ENCODE measurements at places on chromosomes 5 and 9.

- DNase-seq: no peak
These were observed 238.0 kb downstream of the TRIM32 start for GRCh38 chr9:116925121-116925520.

DNA sequence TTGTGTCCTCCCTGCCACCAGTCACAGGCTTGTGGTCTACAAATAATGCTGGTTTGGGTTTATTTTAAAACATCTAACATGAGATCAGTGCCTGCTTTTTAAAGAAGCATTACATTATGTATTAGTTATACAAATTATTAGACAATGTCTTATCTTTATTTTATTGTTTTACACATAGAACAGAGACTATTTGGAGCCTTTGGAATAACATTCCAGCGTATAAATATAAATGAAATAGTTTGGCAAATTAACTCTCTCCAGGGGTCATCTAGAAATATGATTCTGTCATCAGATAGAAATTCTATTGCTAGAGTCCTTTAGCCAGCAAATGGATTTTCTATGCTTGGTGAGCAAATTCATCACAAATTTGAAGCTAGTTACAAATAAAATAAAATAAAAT is 22.4 kb downstream of the MAP1B start:
- DNase-seq: no peak

- no peak for DNase-seq
These were observed 10.0 kb upstream of the BOD1 start for GRCh38 chr5:173626505-173626820.

DNA sequence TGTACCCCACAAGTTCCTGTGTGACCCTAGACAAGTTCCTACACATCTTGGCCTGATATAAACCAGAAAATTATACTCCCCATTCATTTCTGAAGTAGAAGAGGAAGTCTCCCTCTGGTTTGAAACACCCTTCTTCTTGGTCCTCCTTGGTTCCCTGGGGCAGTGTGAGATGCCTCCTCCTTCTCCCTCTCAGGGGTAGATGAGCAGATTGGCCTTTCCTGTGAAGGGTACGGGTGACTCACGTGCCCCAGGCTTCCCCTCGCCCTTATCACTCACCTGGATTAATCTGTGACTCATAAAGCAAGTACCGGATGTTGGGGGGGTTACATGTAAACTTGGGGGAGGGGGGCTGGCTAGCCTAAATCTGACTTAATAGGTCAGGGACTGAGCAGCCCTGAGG is 11.1 kb upstream of the AQP3 start:
- no peak for DNase-seq

DNA sequence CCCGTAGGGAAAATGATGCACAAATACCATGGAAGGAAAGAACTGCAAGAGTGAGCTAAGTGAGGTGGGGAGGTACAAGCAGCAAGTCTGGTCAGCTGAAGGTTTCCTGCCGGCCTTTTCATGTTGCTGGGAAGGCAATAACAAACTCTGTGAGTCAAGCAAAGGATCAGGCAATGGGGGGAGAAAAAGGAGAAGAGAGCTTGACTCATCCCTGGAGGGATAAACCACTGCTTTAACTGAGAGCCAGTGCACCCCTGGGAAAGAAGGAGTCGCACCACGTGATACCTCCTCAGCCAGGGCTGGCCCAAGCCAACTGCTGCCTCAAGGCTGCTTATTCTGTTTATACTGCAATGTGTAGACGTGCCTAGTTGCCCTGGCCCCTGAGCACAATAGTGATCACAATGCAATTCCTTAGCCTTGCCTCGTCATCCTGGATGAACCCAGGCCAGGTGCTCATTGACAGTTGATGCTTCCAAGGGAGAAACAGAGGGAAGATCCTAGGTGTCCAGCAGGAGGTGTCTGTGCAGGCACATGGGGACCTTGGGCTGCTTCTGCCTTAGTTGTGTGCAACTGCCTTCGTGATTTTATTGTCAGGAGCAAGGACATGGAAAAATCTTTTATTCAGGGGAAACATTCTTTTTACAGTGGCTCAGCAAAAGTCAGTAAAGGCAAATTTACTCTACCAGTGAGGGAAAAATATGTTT is 203.0 kb upstream of the TUT7 start:
- DNase-seq: no peak

GRCh38 chr5:15577132-15577531 is 77.2 kb downstream of the FBXL7 start:
- DNase-seq: no peak

DNA sequence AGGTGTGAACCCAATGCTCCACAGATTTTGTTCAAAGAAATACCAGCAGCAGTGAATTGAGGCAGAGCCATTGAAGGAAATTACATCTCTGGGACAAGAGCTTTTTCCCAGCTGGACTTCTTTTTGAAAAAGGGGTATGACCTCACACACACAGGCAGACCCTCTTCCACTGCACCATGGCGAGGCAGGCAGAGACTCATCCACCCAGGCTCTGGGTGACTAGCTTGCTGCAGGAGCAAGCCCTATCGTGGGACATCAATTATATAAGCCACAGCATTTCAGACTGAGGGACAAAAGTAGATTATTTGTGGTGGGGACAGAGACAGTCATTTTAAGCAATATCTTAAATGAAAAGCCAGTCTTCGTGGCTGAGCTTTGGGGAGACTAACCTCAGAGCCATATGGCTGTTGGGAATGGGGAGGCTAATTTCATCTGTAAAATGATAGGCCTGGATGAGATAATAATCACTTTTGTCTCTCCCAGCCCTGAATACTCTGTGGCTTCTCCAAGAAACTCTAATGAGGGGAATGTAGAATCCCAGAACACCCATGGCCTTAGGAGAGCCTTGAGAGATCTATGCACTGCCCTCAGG is 113.1 kb upstream of the TNC start:
- DNase-seq: no peak

- no peak for DNase-seq
These were observed 61.1 kb upstream of the CCL21 start for GRCh38 chr9:34771007-34771406.

- no peak for DNase-seq
These were observed 27.5 kb downstream of the ADGRD2 start for GRCh38 chr9:124477648-124478285.

- no peak for DNase-seq
These were observed 98.2 kb downstream of the CSNK1G3 start for GRCh38 chr5:123610209-123610608.

DNA sequence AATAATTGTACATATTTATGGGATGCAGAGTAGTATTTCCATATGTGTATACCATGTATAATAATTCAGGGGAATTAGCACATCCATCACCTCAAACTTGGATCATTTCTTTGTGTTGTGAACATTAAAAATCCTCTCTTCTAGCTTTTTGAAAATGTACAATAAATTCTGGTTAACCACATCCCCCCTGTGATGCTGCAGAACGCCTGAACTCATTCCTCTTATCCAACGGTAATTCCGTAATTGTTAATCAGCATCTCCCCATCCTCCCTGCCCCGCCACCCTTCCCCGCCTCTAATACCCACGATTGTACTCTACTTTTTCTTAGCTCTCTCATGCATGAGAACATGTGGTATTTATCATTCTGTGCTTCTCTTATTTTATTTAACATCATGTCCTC is 127.7 kb upstream of the ANKRD55 start:
- no peak for DNase-seq

DNA sequence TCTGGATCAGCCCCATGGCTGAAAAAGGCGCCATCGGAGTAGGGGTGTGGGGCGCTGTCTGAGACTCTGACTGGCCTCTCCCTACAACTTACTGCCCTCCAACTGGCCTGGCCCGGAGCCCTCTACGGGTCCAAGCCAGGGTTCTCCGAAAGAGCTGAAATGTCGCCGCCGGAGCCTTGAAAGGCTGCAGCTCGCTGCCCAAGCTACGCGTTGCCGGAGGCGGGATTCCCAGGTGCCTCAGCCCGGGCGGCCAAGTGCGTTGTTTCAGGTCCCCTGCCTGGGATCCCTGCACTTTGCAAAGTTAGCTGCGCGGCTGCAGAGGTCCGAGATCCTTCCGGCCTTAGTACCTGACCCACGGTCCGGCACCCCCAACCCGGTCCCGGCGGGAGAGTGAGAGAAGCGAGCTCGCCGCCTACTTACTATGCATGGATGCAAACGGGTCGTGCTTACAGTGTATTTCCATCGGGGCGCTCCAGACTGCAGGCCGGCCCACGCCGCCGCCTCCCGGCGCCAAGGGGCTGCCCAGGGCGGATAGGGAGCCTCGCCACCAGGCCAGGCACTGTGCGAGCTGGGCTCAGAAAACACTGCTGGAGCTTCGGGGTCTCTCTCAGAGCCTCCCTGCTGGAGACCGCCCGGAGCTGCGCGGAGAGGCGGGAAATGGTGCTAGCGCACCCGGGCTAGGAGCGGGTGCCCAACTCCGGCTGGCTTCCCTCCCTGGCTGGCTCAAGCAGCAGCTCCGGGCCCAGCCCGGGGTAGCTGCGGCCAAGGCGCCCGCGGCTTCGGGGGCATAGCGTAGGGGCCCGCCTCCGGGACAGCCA is 7.7 kb downstream of the PAX5 start:
- DNase-seq: no peak

GRCh38 chr5:158888206-158888605 is 211.5 kb downstream of the EBF1 start:
- DNase-seq: no peak

DNA sequence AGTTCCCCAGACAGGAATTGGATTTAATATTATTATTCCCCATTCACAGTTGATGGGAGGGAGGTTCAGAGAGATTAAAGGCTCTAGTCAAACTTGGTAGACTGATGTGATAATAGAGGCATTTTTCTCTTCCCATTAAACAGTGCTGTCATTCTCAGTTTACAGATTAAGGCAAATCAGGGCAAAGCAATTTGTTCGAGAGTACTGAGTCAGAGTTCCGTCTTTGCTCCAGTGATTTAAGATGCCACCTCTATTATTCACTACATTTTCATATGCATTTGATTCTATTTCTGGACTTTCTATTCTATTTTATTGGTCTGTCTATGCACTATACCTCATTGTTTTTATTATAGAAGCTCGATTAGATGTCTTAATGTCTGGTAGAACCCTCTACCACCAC is 201.0 kb upstream of the RAI14 start:
- no peak for DNase-seq

DNA sequence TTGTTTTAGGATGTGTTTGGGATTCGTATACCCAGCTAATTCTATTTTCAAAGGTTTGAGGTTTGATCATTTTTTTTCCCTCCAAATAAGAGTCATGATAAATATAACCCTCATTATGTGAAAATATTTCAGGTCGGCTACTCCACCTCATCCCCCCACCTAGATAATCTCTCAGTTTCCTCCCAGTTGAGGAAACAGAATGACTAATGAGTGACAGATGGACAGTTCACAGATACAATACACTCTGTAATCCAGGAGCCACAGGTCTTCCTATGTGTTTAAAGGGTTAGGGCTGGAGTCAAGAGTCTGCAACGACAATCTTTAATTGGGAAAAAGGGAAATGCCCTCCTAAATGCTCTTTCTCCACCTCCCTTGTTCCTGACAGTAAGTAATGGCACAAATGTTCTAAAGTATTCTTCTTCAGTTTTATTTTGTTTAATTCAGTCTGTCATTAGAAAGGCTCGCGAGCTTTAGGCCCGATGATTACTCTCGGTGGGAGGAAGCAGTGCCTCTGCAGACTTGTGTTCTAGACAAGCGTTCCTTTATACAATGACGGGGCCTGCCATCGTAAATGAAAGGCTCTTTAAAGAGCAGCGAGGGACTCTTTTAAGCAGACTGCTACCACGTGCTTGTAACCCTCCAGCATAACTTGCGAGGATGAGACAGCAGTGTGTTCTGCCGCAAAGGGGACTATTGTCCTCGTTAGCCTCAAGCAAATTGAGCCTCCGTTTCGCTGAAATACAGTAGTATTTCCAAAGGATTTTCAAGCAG is 69.0 kb downstream of the MEF2C start:
- no peak for DNase-seq
